Activated CD4-positive, alpha-beta memory T cell treated with anti-CD3 and anti-CD28 coated beads for 36 hours (primary cell): ENCODE measurements at places on chromosomes 7 and 10.

- DNase-seq: no peak
These were observed 80.7 kb downstream of the CUX1 start for GRCh38 chr7:101898106-101898505.

- DNase-seq: no peak
These were observed 204.7 kb downstream of the ADRA2A start for GRCh38 chr10:111281516-111281915.

- DNase-seq: no peak
These were observed 176.6 kb upstream of the PRKCQ start for GRCh38 chr10:6756716-6757115.

DNA sequence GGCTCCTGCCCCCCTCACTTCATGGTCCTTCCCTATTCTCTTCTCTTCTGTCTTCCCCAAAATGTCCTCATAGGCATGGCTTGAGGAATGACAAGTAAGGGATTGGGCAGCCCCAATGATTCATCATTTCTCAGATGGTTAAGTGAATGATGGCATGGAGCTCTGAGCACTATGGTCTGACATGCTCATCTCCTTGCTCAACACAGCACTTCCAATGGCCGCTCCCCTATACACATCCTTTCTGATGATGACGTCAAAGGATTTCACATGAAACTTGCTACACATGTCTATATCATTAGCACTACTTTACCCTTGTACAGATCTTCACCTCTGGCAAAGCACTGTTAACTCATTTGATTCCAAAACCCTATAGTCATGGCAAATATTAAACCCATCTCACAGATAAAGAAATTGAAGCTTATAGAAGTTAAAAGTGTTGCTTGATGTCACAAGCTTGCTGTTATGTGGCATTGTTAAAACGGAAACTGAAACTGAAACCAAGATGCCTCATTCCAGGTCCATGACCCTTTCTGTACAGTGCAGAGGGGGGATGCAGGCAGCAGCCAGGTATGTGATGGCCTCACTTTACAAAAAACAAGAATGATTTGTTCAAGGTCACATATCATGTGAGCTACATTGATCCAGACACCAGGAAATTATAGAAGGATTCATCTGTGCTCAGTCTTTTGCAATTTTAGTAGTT is 90.0 kb upstream of the PLXNA4 start:
- DNase-seq: peak; percentile 30

DNA sequence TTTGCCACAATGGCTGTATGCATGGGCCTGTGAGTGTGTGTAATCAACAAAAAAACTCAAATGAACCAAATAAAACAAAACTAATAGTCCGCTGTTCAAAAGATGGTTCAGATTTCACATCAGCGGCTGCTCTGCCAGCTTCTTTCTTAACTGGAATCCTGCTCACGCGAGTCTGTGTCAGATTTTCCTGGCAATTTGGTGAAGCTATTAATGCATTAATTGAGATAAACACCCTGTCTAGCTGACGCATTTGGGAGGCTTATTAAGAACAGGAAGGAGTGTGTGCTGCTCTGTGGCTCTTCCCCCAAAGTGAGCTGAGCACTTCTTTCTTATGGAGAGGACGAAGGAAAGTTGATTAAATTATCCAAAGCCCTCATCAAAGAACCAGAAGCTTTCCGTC is 336.6 kb upstream of the MKI67 start:
- no peak for DNase-seq

GRCh38 chr7:135508883-135509588 is 866 bp downstream of the CNOT4 start:
- peak; percentile 40 for DNase-seq

- DNase-seq: no peak
These were observed 59.5 kb upstream of the PRPS1L1 start for GRCh38 chr7:18087026-18087686.

DNA sequence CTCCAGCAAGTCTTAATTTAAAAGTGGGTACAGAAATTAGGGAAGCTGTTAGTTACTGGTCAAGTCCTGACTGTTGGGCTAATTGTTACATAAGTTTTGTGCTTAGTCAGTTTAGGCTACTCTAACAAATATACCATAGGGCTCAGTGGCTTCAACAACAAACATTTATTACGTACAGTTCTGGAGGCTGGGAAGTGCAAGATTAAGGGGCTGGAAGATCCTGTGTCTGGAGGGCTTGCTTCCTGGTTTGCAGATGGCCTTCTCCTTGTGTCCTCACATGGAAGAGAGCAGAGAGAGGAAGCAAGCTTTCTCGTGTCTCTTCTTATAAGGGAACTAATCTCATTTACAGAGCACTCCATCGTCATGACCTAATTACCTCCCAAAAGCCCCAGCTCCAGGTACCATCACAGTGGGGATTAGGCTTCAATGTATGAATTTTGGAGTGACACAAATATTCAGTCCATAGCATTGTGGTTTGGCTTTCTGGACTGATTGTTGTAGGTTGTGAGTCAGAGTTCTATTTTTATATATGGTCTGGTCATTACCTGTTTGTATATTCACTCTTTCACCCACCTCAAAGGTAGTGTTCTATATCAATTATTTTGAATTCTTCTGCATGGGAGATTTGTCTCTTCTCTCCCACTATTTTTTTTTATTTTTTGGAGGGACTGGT is 17.1 kb downstream of the ST7 start:
- no peak for DNase-seq
